Activated gamma-delta T cell (primary cell): ENCODE measurements at places on chromosomes 1 and 21.

GRCh38 chr1:117930484-117930883 is 945 bp downstream of the WDR3 start:
- no peak for DNase-seq

DNA sequence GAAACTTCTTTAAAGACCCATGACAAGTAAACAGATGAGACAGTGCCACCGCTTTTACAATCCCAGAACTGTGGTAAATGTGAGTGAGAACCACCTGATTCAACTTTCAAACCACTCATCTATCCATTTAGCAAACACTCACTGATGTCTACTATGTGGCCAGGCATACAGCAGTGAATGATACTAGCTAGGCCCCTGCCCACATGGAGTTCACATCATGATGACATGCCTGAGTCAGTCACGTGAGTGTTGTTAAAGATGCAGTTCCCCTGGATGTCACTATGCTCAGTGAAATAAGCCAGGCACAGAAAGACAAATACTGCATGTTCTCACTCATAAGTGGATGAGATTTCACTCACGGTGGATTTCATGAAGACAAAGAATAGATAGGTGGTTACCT is 28.4 kb downstream of the STX6 start:
- DNase-seq = no peak

GRCh38 chr1:23019863-23020625 is 776 bp downstream of the KDM1A start:
- peak; percentile 12 for DNase-seq

DNA sequence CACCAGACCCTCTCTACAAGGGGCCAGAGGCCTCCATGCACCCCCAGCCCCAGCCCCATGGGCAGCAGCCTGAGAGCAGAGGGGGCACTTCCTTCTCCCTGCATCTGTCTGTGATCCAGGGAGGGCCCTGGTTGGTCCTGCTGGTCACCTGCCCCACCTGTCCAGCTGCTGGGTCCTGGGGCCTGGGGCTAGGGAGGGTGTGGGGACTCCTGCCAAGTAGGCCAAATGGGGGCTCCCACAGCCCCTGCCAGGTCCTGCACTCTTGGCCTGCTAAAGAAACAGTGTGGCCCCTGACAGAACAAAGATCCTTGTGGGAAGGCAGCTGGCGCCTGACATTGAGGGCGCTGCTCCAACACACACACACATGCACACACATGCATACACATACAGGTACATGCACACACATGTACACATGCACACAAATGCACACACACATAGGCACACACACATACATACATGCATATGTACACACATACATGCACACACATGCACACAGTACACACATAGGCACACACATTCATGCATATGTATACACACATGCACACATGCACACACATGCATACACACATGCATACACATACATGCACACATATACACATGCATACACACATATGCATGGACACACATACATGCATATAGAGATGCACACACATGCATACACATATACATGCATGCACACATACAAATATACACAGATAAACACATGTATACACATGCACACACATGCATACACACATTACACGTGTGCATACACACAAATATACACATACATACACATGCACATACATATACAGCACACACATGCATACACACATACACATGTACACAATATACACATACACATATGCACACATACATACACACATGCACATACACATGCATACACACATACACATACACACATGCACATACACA is 49.9 kb downstream of the TRPM2 start:
- DNase-seq = no peak

DNA sequence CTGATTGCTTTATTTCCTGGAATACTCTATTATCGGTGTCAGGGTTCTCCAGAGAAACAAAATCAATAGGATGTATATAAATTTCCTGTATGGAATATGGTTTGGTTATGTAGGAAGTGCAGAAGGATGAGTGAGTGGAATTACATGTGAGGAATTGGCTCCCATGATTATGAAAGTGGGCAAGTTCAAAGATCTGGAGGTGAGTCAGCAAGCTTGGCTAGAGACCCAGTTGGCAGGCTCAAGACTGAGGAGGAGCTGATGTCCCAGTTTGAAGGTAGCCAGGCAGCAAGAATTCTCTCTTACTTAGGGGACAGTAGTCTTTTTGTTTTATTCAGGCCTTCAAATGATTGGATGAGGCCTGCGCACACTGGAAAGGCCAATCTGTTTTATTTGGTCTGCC is 57.5 kb downstream of the MAP3K7CL start:
- no peak for DNase-seq

DNA sequence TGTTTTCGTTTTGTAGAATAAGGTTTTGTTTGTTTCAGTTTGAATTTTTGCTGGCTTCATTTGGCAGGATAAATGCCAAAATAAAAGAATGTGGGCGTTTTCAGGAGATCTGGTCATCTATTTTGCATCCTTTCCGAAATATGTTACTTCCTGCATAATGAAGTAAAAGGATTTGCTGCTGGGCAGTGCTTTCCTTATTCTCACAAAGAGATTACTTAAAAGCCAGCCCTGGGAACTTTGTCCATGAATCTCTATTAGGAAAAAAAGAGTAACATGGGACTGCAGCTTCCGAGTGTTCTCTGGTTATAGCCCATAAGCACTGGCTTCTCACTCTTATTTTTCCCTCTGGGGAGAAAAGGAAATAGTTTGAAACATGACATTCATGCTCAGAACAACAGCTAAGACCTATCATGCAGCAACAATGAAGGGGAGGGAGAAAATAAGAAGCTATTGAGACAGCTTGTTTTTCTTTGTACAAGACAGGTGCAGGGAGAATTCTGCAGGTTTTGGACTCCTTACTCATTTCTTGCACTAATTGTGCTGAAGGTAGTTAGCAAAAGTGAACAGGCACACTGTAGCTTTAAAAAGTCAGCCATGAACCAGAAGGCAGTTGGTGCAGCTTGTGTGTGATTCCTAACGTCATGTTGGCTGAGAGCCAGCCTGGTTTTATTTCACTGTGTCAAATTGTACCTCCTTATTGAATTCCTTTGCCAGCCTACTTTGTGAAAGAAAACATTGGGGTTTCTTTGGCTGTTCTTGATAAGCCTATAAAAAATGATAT is at the start of gene SAMD13:
SAMD13 (plus strand) TSS at position 705 of the 781 bp plus-strand sequence. CDS start 1,527 bp downstream, outside the sequence.
- DNase-seq = no peak

GRCh38 chr1:236228411-236228810 is 53.3 kb downstream of the ERO1B start:
- DNase-seq = no peak

DNA sequence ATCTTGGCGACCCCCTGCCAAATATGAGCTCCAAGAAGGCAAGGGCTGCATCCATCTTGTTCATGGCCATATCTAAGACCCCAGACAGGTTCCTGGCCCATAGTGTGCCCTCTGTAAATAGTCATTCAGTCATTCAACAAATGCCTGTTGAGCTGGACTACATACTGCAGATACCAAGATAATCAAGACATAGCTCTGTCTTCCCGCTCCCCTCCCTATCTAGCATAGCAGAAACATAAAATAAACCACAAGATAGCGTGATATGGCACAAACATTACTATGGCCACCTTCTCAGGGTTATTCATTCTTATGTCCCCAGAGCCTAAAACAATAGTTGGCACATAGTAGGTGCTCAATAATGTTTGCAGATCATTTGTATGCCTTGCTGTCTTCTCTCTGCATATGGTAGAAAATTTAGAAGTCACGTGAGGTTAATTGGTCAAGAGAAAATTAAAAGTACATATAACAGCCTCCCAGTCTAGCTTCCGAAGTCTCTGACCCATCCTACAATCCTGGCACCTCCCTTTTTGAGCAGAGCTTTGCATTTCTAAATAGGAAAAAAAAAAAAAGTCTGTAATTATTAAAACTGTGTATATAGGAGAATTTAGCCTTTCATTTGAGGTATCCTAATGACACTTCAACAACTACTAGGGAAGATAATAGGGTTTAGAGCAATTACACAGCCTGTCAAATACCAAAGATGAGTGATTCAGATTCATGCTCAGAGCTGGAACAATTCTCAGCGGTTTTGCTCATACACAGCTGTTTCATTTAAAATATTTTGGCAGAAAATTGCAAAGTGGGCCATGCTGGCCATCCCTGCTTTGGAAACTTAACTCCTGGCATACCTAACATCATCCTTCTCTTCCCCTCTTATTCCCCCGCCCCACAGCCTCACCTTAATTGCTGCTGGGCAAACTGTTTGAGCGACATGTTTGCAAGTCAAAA is 219.0 kb downstream of the KAZN start:
- DNase-seq = no peak

DNA sequence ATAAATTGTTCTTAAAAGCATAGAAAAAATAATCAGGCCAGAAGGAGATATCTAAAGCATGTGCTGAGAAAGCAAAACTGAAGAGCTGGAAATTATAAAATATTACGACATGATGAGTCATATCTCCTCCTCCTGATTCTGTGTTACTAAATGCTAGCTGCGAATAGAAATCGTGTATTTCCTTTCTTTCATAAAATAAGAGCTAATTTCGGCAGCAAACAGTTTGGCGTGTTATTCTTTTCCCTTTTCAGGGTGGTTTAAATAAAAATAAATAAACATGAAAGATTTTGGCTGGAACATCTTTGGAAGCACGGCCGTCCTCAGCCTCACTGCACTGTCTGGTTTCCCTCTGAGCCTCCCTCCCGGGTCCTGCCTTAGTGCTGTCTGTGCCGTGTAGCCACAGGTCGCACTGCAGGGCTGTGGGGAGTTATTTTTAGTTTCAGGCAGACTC is 56.0 kb downstream of the ADARB1 start:
- DNase-seq = no peak

GRCh38 chr1:17162941-17163340 is 42.0 kb upstream of the PADI1 start:
- no peak for DNase-seq

DNA sequence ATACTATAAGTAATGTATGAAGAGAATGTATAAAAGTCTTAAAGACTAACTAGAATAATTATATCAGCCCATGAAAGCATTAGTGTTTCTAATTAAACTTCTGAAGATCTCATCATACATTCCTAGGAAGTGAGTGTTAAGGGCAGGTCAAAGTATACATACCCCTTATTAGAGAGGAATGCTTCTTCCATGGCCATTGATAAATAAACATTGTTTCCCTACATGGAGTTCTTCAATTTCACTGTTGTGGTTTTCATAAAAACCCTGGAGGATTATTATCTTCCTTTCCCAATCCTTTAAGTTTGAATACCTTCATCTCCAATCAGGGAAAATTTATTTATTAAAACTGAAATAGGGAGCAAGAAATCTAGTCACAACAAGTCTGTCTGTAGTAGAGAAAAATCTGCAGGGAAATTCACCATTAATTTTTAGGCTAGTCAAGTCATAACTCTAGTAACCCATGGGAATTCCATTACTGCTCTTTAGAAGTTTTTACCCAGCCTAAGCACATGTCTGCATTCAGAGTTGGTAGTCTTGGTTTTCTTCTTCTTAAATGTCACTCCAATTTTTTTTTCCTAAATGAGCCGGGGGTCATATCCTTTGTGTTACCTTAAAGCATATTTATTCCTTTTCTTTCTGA is 147.0 kb downstream of the TNFSF18 start:
- DNase-seq = no peak

DNA sequence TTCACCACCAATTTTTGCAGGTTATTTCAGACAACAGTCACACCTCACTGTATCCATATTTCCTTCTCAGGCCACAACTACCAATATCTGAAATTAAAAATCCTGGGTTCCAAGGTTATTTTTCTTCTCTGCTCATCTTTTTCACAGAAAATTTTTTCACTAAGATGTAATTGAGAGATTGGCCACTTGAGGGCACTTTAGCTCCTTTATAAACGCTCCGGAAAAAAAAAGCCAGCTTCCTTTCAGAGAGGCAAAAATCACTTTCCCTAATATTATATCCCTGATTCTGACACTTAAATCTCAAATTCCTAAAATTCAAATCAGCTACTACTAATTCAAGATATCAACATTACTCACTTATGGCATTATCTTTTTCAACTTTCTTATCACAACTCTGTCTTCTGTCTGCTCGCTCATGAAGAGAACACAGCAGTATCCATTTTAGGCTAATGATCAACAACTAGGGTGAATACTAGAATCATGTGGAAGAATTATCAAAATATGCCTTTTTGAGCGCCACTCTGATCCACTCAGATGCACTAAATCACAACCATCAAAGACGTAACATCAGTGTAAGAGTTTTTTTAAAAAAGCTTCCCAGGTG is 101.4 kb upstream of the RGS1 start:
- DNase-seq = no peak

GRCh38 chr1:118900643-118901440 is 87.3 kb downstream of the TBX15 start:
- DNase-seq = no peak

DNA sequence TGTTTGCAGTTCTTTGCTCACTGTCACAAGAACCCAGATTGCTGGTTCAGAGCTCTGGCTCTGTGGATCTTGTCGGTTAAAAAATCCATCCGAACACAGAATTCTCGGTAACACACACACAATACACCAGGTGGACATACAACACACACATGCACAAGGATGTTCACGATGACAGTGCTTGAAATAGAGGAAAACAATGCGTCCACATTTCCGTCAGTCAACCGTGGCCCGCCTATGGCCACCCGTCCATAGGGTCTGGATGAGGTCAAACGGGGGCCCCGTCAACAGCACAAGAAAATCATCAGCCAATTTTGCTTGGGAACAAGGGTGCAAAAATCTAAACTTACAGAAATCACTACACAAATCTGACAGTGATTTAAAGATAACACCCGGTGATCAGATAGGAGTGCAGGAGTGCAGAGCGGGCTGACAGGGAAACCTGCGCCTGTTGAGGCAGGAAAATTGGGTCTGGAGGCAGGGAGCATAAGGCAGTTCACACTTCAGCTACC is 50.4 kb upstream of the SLC19A1 start:
- DNase-seq = no peak

GRCh38 chr1:43359696-43360095 is 915 bp downstream of the CDC20 start:
- DNase-seq = no peak

- DNase-seq = no peak
Observed at GRCh38 chr1:51309291-51309690, 21.1 kb downstream of the TTC39A start.

GRCh38 chr1:234065794-234066447 is 161.4 kb downstream of the SLC35F3 start:
- DNase-seq = no peak

DNA sequence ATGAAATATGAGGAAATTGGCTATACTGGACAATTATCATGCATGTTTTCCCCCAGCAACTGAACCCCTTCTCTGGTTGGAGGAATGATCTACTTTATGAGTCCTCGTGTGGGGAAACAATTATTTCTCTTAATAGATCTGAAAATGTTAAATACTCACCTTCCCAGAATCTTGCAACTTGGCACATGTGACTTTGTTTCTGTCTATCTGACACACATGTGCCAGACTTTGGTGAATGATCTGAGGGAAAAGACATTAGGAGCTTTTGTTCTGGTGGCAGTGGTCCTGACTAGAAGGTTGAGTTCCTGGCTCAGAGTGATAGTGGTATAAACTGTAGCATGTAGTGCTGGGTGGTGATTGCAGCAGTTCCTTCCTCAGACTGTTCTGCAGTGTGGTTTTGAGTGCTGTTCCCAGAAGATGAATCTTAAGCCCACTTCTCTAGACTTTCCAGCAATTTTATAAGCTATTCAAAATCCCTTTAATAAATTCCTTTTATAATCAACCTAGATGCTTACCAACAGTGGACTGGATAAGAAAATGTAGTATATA is 59.3 kb upstream of the B3GALNT2 start:
- DNase-seq = no peak

GRCh38 chr1:94773296-94773809 is 46.8 kb upstream of the SLC44A3 start:
- DNase-seq = no peak

GRCh38 chr1:119318466-119319309 is 49.9 kb upstream of the HAO2 start:
- no peak for DNase-seq
